ENCODE measurements at places on chromosomes 12 and 14.

DNA sequence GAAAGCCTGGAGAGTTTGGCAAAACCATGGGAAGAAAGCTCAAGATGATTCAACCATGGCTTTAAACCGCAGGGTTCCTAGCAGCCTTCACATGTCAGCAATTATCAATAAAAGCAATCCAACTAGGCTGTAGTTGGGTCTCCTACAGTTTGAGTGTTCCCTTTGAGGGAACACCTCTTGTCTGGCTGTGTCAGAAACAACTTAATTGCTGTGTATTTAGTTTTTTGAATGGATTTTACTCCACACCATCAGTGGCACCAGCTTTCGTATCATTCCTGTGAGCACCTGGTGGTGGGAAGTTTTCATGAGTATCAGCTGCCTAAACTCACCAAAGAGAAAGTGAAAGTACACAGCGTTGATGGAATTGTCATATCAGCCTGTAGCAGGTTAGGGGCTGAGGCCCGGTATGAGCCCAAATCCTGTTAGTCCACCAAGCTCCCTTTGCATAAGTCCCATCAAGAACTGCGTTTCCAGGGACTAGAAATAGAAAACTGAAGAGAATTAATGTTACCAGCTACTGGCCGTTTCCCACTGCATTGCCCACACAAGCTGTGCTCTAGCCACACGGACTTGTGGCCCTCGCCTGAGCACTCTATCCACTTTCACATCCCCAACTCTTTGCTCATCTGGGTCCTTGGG, 10.9 kb upstream of the IL26 start:
- peak; percentile 25 for DNase-seq

DNA sequence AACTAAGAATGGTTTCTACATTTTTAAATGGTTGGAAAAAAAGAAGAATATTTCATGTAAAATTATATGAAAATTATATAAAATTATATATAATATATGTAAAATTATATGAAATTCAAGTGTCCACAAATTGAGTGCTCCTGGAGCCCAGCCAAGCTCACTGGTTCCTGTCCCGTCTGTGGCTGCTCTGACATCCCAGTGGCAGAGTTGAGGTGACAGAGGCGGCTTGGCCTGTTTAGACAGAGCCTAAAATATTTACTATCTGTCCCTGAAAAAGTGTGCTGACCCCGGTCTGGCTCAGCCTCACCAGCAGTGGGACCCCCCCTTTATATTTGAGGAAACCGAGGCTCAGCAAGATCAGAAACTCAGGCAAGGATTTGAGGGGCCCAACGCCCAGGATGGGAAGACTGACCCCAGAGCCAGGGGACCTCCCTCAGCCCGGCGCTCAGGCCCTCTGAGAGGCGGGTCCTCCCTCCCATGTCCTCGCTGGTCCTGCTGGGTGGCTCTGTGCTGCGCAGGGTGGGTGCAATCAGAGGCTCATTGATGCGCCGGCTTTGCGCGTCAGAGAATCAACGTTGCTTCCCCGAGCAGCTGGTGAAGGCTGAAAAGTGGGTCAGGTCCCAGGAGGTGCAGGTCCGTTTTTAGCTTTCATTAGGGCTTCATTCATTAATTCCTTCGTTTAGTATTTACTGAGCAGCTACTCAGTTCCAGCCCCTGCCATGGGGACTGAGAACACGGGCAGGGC, 21.5 kb upstream of the BEGAIN start:
- DNase-seq = no peak

DNA sequence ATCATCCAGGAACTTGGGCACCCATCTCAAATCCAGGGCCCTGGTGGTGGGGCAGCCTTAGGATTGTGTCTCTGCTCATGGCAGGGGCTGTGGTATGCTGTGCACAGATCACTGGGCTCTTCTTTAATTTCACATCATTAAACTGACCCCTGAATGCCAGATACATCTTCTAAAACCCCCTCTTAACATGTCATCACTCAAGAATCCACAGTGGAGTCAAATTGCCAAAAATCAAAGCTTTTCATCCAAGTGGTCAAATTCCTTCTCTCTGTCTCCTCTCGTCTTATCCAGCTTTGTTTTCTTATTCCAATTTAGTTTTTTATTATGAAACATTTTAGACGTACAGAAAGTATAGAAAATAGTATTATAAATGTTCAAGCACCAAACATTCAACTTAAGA, 97.5 kb downstream of the ADCK1 start:
- no peak for DNase-seq

DNA sequence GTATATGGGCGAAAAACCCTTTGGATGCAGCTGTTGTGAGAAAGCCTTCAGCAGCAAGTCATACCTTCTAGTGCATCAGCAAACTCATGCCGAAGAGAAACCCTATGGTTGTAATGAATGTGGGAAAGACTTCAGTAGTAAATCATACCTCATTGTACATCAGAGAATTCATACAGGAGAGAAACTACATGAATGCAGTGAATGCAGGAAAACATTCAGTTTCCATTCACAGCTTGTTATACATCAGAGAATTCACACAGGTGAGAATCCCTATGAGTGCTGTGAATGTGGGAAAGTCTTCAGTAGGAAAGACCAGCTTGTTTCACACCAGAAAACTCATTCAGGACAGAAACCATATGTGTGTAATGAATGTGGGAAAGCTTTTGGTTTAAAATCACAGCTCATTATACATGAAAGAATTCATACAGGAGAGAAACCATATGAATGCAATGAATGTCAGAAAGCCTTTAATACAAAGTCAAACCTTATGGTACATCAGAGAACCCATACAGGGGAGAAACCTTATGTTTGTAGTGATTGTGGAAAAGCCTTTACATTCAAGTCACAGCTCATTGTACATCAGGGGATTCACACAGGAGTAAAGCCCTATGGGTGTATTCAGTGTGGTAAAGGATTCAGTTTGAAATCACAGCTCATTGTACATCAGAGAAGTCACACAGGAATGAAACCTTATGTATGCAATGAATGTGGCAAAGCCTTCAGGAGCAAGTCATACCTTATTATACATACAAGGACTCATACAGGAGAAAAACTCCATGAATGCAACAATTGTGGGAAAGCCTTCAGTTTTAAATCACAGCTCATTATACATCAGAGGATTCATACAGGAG, 21.4 kb downstream of the ZNF268 start:
- DNase-seq = no peak

DNA sequence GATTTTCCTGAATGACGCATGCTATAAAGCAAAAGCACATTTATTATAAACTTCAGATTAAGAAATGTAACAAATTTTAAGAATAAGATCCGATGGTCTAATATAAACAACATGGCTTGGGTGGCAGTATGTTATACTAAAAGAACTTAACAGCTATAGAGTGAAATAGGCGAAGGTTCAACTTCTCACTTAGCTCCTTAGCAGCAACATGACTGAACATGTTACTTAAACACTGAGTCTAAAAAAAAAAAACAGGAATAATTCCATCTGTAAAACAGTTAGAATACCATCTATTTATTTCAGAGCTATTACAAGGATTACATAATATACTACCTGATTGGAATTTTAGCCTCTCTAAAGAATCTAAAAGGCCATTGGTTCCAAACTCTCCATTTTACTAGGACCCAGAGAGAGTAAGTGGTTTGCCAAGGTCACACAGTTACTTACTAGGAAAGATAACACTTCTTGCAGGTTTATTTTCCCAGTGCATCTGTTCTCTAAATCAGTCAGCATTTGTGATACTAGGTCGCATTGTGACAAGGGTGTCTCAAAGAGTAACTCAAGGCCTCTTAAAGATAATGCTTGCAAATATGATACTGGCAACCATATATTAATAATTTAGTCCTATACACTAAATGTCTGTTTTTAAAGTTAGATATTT, 14.8 kb downstream of the OSBPL8 start:
- no peak for DNase-seq

DNA sequence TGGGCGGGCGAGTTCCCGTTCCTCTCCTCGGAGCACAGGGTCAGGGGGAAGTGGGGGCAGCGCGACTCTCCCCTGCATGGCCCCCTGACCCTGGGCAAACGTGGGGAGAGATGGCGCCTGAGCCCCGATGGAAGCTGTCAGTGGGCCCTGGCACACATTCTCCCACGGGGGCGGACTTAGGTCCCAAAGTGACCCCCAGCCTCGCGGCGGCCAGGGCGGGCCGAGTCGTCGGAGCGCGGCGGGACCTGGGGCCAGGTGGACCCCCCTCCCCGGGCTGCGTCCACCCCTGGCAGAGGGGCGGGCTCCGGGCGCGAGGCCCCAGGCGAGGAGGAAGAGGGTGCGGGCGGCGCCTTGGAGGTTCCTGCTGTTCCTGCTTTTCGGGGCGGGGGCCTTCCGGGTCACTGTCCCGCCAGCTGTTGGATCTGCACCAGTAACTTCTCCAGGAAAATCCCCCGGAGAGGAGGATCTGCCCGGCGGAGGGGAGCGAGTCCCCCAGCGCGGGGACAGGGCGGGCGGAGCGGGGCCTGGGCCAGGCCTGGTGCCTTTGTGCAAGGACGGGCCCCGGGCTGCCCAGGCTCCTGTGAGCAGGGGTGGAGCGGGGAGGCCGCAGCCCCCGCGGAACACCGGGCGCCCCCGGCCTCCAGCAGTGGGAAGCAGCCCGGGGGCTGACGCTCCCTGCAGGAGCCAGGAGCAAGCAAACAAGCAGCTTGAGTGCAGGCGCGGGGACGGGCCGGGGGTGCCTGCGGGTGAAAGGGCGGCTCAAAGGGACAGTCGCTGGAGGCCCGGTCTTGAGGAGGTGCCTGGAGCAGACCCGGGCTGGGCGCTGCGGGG, 15.3 kb downstream of the TNFAIP2 start:
- DNase-seq = no peak

GRCh38 chr14:65226824-65227604, 124.7 kb upstream of the MAX start:
- DNase-seq = peak; percentile 48

Data from EL (cell line).